ENCODE measurements at places on chromosomes 3 and 15. TPM values are rescaled to one million over a fixed set of nuclear protein-coding genes. Genes with fewer than 3 reads are reported as not detected.

DNA sequence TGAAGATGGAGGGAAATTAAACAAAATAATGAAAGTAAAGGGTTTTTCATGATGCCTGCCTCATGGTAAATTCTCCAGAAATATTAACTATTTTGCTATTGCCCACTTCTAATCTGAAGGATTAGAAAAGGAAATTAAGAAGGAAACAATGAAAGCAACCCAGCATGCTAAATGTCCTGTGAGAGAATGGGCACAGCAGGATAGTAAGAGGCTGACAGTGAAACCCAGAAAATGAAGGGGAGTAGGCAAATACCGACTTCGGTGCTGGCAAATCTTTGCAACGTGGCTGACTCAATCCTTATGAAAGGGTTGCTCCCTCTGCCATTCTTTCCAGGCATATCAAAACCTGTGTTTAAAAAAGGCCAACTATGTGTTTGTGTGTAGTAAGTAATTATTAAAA, 147.5 kb upstream of the SYNPR start:
- no peak for DNase-seq

DNA sequence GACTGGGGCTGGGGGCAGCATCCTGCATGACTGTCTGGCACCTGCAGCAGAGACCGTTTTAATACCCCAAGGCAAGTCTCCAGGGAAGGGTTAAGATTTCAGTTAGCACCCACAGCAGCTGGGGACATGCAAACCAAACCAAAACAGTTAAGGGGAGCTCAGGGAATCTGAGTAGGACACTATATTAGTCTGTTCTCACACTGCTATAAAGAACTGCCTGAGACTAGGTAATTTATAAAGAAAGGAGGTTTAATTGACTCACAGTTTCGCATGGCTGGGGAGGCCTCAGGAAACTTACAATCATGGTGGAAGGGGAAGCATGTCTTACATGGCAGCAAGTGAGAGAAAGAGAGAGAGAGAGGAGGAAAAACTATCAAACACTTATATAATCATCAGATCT, 25.3 kb downstream of the GALNT15 start:
- no peak for DNase-seq

GRCh38 chr3:13884851-13885703, 5.2 kb upstream of the WNT7A start:
- DNase-seq = peak; percentile 59

The IL20RB gene
- 0.14 TPM for polyA plus RNA-seq

The IFT80 gene
- 3.6 TPM for polyA plus RNA-seq

All from liver (tissue), 10 donors.